ENCODE measurements at places on chromosomes 2 and 18.

DNA sequence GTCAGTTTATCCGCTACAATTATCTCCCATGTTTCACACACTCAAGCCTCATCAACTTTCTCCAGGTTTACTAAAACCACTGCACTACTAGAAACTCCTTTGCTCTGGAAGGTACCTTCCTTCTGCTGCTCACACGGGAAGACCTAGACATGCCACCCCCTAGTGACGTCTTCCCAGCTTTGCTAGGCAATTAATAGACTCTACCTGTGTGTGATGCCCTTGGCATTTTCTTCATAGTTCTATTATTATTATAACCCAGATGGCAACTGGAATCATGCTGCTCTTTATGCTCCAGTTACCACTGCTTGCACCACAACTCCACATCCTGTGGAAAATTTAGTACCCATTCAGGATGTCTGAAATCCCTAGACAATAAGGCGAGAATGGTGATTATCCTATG is 42.4 kb downstream of the CACNB4 start:
- no peak for DNase-seq

- DNase-seq = no peak
Observed at GRCh38 chr2:161030260-161031063, 129.8 kb upstream of the TANK start.

GRCh38 chr2:27285481-27285880 is 3.3 kb downstream of the TRIM54 start:
- no peak for DNase-seq

GRCh38 chr18:50422286-50422898 is 47.5 kb downstream of the SKA1 start:
- no peak for DNase-seq

GRCh38 chr2:234919711-234920110 is 32.1 kb upstream of the SH3BP4 start:
- DNase-seq = no peak

GRCh38 chr18:48819781-48820482 is 130.8 kb downstream of the SMAD7 start:
- DNase-seq = no peak
